HEK293T (cell line): ENCODE measurements at places on chromosomes 1 and 21.

DNA sequence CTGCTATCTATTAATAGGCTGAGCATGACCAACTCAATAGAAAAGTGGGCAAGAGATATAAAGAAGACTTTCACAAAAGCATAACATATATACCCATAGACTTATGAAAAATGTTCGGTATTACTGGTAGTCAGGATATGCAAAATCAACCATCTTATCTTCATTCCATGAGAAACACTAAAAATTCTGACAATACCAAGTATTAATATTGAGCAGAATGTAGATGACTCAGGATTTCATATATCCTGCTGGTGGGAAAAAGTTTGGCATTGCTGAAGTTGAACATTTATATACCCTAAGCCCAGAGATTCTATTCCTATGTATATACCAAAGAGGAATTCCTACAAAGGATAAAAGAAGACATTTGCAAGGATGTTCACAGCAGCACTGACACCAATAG is 138.3 kb downstream of the CLEC20A start:
- no peak for DNase-seq

DNA sequence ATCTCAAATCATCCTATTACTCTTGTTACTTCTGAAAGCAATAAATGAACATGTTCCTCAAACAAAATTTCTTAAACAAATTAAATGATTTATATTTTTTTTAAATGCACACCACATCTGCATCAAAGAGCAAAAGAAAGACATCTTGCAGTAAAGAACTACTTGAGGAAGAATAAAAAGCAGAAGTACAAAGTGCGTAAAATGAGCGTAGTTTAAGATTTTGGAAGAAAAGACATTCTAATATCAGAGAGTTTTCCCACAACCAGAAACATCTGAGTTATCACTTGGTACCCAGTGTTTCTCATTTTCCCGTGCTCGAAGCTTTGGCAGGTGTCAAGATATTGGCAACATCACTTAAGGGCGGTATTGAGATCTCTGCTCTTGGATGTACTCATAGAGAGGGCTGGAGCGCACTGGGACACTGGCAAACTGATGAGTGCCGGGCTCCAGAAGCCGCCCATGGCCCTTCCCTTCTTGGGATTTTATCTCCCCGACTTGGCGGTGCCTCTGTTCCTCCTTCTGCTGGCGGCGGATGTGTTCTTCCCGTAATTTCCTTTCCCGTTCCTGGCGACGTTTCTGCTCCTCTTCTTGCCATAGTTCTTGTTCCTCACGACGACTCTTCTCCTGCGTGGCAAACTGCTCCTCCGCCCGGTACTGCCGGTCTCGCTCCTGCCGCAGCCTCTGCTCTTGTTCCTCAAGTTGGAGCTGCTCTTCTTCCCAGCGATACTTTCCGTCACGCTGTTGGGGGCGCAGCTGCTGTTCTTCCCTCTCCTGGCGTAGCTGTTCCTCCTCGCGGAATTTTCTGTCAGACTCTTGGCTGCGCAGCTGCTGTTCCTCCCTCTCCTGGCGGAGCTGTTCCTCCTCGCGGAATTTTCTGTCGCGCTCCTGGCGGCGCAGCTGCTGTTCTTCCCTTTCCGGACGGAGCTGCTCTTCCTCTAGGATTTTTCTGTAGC is 7.9 kb downstream of the TCHH start:
- no peak for DNase-seq

- peak; percentile 3 for DNase-seq
Observed at GRCh38 chr1:229689904-229690303, 63.9 kb downstream of the URB2 start.

- DNase-seq, result no peak
Observed at GRCh38 chr1:24004132-24004531, 24.0 kb upstream of the SRSF10 start.

GRCh38 chr1:72670902-72671301 is 388.6 kb upstream of the NEGR1 start:
- DNase-seq, result no peak

DNA sequence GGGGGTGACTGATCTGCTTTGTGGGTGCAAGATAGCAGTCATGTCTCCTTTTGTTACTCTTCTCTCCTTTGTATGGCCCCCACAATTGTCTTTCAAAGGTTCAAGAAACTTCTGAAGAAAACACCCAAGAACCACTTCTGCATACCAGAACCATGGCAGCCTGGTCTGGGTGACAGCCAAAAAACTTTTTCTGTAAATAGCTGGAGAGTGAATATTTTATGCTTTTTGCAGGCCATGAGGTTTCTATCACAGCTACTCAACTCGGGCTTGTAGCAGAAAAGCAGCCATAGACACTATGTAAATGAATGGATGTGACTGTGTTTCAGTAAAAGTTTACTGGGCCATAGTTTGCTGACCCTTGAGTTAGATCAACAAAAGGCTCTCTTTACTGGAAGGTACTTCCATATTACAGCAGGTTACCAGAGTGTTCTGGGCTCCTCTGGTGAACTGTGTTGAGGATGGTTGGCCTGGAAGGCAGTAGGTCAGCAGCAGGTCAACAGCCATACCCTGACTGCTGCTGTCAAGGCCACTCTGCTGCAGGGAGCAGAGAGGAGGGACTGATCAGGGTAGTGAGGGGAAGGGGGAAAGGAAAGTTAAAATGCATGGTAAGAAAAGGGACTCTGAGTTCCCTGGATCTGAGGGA is 116.4 kb downstream of the GDAP2 start:
- no peak for DNase-seq

- no peak for DNase-seq
Observed at GRCh38 chr21:36751383-36751782, 52.5 kb downstream of the SIM2 start.

DNA sequence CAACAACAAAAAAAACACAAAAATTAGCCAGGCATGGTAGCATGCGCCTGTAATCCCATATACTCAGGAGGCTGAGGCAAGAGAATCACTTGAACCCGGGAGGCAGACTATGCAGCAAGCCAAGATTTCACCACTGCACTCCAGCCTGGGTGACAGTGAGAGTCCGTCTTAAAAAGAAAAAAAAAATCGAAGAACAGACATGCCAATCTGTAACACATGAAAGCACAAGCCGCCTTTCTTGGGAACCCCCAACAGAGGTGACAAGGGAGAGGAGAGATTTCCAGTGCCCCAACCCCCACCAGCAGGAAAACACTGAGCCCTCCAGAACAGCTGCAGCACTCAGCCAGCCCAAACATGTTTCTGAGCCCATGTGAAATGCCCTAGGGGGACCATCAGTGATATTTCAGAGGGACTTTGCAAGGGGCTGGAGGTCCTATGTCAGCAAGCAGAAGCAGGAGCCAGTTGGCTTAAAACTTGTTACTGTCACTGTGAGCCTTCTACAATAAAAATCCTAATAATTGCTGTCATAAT is 14.2 kb upstream of the EFNA1 start:
- no peak for DNase-seq

DNA sequence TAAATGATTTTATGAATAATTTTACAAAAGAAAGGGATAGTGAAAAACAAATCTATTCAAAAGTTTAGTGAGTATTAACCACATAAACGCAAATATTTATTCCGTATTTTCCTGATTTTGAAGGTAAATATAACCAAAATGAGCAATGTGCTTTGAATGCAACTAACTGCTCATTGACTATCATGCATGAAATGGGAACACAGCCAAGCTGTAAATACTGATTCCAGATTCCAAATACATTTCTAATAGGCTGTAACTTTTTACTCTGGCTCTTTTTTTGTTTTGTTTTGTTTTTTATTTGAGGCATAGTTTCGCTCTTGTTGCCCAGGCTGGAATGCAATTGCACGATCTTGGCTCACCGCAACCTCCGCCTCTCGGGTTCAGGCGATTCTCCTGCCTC is 41.8 kb downstream of the SELENOF start:
- no peak for DNase-seq

DNA sequence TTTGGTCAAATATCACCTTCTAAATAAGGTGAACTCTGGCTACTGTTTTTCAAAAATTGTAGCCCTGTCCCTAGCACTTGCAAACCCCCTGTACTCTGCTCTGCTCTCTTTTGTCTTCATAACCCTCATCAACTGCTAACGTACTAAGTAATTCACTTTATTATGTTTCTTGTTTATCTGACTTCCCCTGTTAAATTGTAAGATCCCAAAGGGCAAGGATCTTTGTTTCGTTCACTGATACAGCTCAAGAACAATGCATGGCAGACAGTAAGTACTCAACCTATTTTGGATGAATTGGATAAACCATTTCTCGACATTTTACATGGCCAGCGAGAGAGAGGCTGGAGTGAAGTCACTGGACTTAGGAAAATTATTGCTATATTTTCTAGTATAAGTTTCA is 46.9 kb downstream of the ATP5PF start:
- no peak for DNase-seq

GRCh38 chr1:48761411-48761810 is 15.3 kb downstream of the BEND5 start:
- no peak for DNase-seq

DNA sequence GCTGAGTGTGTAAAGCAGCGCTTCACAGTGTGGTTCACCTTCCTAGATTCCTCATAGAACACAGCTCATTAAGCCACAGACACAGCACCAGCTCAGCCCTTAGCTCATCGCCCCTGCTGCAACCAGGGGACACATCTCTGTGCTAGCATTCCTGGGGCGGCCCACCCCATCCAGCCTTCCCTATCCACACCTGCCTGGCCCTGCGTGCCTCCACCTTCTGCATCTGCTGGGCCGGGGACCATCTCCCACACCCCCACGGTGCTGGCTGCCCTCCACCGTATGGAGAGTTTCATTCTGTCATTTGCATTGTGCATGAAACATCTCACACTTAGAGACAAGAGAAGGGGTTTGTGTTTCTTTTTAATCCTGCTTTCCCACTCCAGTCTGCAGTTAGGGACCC is 35.8 kb upstream of the PRSS38 start:
- DNase-seq, result no peak

- no peak for DNase-seq
Observed at GRCh38 chr1:248406721-248407692, 4.2 kb downstream of the OR2T1 start.

DNA sequence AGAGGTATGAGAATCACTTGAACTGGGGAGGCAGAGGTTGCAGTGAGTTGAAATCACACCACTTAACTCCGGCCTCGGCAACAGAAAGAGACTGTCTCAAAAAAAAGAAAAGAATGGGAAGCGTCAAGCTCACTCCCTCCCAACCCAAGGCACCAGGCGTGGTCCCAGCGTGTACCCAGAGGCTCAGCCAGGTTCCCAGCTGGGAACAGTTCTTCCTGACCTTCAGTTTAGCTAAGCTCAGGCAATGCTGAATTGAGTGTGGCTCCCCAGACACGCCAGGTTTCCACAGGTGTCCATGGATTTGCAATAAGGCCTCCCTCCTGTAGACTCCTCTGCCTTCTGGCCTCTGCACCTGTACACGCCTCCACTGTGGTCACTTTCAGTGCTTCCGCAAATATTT is 140.7 kb upstream of the TMEM51 start:
- no peak for DNase-seq

DNA sequence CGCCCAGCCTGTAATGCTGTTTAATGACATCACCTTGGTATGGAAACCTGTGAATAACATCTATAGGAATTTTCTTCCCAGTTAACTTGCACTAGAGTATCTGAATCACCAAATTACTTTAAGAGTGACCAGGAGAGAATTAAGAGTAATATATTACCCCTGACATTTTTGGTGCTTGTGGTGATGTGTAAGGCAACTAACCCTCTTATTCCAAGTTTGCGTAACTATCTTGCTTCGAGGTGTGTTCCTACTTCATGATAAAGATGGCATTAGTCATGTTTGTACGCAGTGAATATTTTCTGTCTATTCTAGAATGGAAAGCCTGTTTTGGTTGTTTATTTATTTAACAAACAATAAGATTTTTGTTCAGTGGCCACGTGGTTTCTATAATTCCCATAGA is 131.3 kb downstream of the ZP4 start:
- no peak for DNase-seq

DNA sequence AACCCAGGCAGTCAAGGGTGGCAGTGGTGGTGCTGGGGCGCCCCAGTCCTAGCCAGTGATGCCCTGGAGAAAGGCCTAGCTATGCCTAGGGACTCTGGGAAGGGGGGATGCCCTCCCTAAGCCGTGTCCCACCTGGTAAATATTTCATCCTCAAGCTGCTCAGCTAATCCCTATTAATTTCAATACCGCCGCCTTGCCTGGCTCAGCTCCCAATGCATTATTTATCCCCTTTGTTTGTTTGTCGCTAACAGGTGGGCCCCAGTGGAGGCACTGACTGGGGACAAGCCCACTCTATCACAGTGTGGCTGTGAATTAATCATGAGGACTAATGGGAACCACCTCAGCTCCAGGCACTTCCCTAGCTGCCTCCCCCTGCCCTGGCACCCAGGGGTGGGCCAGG is 22.5 kb downstream of the DMAP1 start:
- no peak for DNase-seq

DNA sequence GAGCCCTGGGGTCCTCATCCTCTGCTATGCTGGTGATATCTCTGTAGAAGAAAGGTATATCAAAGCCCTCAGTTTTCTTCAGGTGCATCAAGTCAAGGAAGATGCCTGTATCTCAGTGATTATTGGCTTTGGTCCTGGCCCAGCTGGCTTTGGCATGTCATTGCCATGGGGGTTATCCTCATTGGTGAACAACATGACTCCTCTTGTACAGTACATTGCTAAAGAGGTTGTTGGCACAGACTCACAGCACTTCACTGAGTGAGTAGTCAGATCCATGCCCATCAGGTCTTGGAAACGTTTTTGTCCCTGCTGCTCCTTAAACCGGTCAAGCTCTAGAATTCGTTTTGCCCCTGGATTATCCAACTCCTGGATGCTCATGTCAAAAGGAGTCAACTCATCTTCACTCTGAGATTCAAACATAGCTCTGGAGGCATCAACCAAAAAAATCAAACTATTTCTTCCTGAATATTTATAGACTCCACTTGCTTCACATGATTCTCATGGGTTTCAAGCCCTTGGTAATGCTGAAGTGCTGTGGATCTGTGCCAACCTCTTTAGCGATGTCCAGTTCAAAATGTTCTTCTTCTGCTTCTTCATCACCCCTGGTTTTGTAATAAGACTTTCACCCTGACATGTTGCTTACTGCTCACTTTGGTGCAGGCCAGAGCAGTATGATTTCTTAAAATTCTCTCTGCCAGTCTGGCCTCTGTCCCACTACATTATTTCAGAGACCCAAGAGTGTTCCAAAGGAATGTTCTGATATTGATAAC is 43.0 kb upstream of the RAB3GAP2 start:
- DNase-seq, result no peak

GRCh38 chr1:236945002-236945401 is 59.2 kb downstream of the MT1HL1 start:
- DNase-seq, result no peak

- no peak for DNase-seq
Observed at GRCh38 chr1:27656157-27656893, 15.7 kb downstream of the IFI6 start.

DNA sequence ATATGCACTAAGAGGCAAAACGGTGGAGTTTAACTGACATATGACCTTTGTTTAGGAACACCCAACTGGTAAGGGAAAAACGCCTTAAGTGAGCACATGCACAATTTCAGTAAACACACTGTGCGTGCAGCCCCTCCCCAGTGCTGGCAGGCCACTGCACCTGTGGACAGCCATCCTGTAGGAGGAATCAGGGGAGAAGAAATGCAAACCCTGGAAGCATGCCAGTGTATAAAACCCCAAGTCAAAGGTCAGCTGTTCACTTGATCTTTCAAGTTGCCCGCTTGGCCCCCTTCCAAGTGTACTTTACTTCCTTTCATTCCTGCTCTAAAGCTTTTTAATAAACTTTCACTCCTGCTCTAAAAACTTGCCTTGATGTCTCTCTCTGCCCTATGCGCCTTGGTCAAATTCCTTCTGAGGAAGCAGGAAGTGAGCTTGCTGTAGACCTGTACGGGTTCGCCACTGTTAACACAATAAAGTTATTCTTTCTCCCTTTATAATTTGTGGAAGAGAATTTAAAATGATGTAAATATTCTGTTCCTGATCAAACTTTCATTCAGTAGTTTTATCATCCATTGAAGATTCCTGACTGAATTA is 31.8 kb downstream of the USP25 start:
- DNase-seq, result no peak

- no peak for DNase-seq
Observed at GRCh38 chr1:243258731-243259130, 2.9 kb downstream of the SDCCAG8 start.
